Stromal cell of bone marrow (primary cell): ENCODE measurements at places on chromosomes 3 and 15.

- no peak for DNase-seq
These were observed 86.9 kb downstream of the NEO1 start for GRCh38 chr15:73139041-73139743.

DNA sequence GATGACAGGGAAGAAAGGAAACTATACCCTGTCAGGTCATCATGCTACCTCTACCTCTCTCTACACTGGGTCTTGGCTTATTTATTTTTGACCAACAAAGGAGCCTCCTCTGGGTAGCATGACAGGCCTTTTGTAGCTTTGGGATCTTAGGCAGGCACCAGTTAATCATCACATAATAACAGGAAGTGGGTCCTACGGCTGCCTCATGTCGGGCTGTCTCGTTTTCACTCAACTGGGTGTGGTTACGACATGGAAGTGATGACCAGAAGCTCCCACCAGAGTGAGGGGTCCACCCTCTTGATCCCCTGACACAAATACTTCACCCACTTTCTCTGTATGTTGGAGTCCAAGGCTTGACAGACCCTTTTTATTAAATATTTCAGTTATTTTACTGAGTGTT, 105.3 kb downstream of the CD47 start:
- no peak for DNase-seq

DNA sequence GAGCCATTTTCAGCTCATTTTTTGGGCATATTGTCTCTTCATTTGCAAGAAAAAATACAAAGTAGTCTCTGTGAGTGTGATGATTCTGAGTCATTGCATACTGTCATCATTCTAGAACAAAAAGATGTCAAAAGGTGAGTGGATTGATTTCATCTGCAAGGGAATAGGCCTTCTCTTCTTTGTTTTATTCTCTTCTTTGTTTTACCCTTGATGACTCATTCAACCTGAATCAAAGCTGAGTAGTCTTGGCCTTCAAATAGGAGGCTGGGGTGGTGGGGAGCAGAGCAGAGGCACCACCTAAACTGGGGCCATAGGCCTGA, 25.4 kb downstream of the CYP19A1 start:
- DNase-seq: no peak

- no peak for DNase-seq
These were observed 18.7 kb downstream of the THRB start for GRCh38 chr3:24475925-24476324.

DNA sequence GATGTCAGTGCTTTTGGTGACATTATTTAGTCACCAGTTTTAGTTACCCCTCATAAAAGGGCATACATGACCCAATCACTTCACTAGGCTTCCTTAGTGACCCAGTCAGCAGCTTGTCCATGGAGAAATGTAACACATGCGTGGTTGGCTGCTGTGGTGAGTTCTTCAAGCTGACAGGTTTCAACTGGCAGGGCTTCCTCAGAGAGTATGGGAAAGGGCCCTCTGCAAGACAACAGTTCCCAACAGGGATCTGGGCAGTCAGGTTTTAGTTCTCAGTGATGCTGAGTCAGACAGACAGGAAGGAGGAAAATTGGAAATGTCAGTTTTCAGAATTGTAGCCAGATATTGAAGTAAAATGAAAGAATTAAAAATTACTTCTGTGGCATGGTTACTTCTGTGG, 282.5 kb downstream of the TBL1XR1 start:
- peak; percentile 13 for DNase-seq

GRCh38 chr3:144989807-144990206, 1018.2 kb downstream of the DIPK2A start:
- DNase-seq: no peak

DNA sequence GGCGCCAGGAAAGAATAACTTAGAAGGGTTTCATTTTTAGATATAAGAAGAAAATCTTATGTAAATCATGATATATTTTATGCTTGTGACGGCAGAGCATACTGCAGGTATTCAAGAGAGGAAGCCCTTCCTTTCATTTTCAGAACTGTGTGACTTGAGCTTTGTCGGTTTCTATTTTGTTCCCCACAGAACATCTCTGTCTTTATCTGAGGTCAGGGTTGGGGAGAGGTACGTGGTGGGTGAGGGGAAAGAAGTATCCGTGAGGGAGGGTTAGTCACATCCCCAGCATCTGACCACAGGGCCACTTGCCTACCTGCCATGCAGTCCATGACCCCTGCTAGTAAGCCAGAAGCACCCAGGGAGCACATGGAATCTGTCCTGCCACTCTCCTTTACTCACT, 126.5 kb downstream of the DGKG start:
- no peak for DNase-seq

- DNase-seq: no peak
These were observed 11.3 kb upstream of the LIMD1 start for GRCh38 chr3:45583021-45583851.

DNA sequence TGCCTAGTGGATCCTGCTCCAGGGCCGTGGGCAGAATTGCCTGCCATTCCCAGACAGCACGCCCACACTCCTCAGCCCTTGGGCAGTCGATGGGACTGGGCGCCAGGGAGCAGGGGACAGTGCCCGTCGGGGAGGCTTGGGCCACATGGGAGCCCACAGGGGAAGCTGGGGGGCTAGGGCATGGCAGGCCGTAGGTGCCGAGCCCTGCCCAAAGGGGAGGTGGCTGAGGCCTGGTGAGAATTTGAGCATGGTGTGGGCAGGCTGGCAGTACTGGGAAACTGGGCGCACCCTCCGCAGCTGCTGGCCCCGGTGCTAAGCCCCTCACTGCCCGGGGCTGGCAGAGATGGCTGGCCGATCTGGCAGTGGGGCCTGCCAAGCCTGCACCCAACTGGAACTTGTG, 1225.9 kb upstream of the EPHA6 start:
- DNase-seq: no peak

- DNase-seq: no peak
These were observed 212.4 kb downstream of the IL5RA start for GRCh38 chr3:2897821-2898220.

DNA sequence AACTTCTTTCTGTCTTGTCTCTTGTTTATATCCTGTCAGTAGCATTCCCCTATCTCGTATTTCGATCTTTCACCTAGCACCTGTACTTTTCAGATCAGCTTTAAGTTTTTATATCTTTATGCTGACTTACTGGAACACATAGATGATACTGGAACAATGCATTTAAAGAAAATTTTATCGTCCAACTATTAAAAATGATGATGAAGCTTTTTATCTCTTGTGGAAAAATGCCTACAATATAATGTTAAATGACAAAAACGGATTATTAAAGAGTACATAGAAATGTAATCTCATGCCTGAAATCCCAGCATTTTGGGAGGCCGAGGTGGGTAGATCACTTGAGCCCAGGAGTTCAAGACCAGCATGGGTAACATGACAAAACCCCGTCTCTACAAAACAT, 139.5 kb downstream of the ZPLD1 start:
- DNase-seq: no peak

- DNase-seq: peak; percentile 8
These were observed 4.9 kb upstream of the C3orf49 start for GRCh38 chr3:63814237-63814636.

DNA sequence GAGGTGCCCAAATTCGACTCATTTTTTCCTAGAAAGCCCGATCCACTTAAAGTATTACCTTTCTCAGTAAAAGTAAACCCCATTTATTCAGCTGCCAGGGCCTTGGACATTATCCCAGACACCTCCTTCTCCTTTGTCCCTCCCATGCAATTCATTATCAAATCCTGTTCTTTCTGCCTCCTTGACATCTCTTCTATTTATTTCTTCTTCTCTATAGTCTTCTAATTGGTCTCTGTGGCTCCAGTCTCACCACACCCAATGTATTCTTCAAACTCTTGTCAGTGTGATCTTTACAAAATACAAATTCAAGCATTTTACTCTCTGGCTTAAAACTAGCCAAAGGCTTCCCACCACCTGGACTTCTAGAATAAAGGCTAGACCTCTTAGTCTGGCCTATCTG, 120.3 kb downstream of the IL20RB start:
- DNase-seq: no peak

- no peak for DNase-seq
These were observed 124.9 kb downstream of the PTPRG start for GRCh38 chr3:61686228-61686648.

DNA sequence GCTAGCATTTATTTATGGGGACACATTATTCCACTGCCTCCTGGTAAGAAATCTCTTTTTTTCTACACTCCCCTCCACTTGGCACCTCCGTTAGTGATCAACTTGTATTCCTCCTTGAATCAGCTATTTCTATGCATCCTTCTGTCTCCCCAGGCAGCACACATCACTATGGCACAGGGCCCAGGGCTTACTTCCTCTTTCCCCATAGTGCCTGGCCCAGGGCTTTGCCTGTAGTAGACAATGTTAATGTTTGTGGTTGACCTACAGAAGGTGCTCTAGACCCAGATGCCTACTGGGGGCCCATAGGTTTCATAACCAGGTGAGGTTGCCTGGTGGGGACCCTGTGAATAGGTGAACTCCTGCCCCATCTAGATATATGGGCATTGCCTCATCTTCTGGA, 44.9 kb downstream of the EPHB1 start:
- DNase-seq: no peak

DNA sequence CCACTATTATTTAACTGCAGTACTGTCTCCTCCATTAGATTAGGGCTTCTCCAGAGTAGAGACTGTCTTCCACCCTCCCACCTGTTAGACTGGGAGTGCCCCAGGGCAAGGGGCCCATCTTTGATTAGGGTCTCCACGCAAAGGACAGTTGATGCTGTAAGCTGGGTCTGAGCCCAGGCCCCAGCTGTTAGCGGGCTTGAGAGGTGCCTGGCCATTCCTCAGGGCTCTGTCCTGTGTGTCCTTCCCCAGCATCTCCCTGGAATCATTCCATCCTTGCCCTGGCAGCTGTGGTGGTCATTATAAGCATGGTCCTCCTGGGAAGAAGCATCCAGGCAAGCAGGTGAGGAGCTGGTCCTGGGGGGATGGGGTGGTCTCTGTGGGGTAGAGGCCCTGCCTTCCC, 6.1 kb downstream of the SLC51B start:
- no peak for DNase-seq

DNA sequence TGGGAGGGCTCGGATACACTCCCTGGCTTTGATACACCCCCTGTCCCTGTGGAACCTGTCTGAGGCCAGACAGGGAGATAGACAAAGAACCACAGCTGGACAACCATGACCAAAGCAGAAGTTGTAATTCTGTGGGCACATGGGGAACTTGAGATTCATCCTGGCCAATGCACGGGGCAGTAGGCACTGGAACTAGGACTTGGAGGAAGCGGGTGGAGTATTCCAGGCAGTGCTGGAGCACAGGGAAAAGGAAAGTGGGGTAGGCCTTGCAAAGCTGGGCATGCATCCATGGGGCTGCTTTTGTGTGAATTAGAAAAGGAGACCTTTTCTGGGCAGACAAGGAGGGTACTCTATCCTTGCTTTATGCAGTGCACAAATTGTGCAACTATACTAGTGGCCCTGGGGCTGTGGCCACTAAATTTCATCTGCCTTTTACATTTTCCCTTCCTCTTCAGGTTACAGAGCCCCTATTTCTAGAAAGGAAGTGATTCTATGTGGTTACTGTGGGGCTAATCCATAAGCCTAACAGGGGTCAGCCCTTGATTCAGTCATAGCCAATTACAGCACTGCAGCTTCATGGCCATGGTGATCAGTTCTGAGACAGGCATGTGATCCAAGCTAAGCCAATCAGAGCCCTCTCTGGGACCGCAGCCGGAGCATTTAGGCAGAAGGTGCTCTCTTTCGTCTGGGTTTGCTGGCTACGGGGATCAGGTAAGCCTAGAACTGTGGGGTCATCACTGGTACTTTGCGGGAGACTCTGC, 21.0 kb downstream of the CRABP1 start:
- no peak for DNase-seq

- no peak for DNase-seq
These were observed 77.6 kb upstream of the DLG1 start for GRCh38 chr3:197376020-197376419.

- DNase-seq: no peak
These were observed 34.0 kb downstream of the TPRA1 start for GRCh38 chr3:127556565-127556964.

- no peak for DNase-seq
These were observed 176.2 kb downstream of the EFHB start for GRCh38 chr3:19757773-19758172.

- no peak for DNase-seq
These were observed 190.9 kb upstream of the TBL1XR1 start for GRCh38 chr3:177388209-177388608.

DNA sequence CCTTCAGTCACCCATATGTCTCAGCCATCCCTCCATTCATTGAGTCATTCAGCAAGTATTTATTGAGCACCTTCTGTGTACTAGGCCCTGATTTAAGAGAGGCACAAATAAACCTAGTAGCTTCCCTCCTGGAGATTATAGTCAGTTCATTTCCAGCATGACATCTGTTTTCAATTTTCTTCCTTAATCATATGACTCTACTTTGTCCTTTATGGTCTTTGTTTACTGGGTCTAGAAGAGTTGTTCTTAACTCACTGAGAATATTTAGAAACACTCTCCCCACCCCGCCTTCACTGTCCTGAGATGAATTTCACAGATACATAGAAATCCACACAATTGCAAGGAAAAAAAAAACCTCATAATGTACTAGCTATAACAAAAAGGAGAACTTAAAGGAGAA, 44.8 kb upstream of the ADAMTS9 start:
- DNase-seq: no peak

GRCh38 chr3:113186566-113186965, 24.8 kb upstream of the BOC start:
- no peak for DNase-seq

DNA sequence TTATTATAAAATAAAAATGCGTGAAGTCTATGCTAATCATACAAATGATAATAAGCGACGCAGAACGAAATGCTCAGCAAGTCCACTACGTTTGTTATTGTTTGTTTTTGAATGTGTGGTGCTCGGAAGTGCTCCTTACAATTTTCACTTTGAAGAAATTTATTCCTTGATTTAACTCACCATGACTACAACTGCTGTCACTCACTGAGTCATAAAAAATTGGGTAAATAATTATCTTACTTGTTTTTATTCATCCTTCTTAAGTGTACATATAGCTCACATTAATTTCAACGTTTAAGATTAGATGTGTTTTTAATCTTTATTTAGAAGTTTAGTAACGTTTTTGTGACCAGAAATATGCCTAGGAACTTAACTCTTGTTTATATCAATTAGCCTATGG, 66.7 kb upstream of the NANOGP8 start:
- DNase-seq: no peak

DNA sequence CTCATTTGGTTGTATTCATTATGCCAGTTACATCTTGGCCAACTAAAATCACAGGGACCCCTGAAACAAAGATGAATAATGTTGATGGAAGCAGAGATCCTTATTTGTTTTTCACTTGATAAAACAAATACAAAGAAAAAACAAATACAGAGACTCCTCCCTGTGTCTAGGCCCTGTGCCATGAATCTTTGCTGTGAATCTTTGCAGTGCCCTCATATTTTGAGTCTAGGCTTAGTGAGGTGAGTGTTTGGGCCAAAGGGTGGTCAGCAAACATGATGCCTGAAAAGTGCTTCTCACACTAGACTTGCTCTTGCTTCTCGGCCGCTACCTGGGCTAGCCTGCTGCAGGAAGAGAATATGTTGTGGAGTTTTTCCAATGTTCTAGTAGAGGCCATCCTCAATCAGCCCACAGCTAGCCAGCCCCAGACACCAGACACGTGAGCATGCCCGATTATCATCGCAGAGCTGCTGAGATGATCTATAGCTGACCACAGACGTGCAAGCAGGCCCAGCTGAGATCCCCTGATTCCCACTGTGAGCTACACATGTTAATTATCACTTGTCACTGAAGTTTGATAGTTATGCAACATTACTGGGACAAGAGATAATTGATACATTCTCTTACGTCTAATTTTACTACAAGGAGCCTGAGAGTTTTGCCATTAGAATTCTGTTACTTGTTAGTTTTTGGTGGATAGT, 191.4 kb downstream of the THRB start:
- no peak for DNase-seq
